Activated gamma-delta T cell treated with Interleukin-2 at 50 U/mL for 16 hours (primary cell): ENCODE measurements at places on chromosomes 5 and 9.
A peak's percentile ranks its signal among the peaks of the same experiment; 100 is the strongest.

GRCh38 chr5:35233601-35234000, 3.3 kb upstream of the PRLR start:
- no peak for DNase-seq

GRCh38 chr5:100768221-100768620, 134.9 kb downstream of the ST8SIA4 start:
- DNase-seq: no peak

- no peak for DNase-seq
Observed at GRCh38 chr9:90838581-90839154, 37.0 kb downstream of the SYK start.

- DNase-seq: no peak
Observed at GRCh38 chr5:7391814-7392692, 3.9 kb upstream of the ADCY2 start.

DNA sequence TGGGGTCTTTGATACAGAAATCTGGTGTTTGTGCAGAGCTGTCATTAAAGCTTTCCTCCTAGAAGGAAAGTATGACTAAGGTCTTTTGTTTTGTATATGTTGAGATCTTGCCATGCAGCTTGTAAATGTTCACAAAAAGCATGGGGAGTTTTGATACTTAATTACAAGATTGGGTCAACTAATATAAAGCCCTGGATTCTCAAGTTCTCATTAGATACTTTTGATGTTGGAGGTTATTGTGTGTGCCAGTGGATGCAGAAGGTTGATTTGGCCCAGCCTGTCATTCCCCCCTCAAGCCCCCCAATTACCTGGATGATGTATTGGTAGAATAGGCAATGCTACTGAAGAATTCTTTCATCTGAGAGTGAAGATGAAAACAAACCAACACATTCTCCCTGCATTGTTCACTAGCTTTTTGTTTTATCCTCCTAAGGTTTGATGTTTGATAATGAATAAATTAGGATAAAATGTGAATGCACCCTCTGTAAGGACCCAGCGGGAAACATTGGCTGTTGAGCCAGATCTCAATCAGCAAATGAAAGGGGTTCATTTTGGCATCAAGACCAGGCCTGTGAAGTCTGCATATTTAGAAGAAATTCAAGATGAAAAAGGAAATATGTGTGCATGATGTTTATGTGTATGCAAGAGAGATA, 61.9 kb upstream of the ADAMTS19 start:
- no peak for DNase-seq

DNA sequence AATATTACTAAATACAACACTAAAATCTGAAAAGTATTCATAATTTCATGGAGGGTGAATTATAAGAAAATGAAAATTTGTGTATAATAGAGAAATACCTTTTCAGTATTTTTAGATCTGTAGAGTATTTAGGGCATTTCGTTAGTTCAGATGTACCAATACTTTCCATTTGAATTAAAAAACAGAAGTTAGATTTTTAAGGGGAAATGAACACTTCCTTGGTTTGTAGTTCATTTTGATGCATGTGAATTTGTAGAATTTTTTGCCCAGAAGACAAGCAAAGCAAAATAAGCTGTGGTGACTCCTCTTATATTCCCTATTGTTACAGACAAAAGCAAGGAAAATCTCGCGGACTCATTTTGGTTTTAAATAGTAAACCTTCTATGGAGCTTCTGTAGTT, 209.0 kb upstream of the RPS23 start:
- DNase-seq: no peak

DNA sequence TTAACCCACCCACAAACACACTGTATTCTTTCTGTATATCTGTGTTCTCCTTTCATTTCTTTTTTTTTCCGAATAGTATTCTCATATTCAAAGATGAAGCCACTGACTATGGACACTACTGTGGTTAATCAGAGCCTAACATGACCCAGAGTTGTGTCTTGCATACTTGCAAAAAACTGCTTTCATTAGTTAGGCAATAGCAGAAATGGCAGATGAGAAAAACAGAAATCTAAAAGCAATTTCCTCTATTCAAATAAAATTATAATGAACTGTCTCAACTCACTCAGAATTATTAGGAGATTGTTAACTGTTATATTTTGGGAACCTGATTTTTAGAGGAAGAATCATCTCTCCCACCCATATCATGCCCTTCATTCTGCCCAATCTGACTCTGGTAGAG, 45.9 kb downstream of the FREM1 start:
- DNase-seq: no peak

GRCh38 chr5:176817369-176817840, 7.0 kb downstream of the UNC5A start:
- DNase-seq: no peak

- no peak for DNase-seq
Observed at GRCh38 chr9:96612105-96612965, 7.3 kb downstream of the CDC14B start.

DNA sequence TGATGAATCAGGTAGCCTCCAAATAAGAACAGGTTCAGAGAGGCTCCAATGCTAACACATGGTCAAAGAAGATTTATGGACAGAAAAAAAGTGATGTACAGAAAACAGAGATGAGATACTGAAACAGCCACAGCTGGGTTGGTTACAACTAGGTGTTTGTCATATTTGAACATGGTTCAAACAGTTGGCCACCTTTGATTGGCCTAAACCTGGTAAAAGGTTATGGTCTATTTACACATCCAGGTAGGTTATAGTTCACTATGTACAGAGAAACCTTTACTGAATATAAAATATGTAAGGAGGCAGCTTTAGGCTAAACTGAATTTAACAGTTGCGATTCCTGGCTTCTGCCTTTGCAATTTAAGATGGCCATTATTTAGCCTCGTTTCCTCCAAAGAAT, 134.0 kb upstream of the ZNF366 start:
- DNase-seq: no peak

DNA sequence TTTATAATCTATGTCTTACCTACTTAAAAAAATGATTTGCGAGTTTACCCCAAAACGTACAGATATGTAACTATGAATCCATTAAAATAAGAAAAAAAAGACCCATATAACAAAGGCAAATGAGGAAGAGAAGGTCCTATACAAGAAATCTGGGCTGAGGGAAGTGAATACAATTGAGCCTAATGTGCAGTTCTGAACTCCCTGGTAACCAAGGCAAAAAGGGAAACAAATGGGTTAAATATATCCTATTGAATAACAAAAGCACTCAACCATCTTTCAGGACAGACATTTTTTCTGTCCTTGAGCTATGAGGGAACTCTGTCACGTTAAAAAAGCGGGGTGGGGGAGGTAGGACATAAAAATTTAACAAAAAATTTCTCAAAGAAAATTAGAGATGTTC, 78.6 kb downstream of the PTPN3 start:
- no peak for DNase-seq

DNA sequence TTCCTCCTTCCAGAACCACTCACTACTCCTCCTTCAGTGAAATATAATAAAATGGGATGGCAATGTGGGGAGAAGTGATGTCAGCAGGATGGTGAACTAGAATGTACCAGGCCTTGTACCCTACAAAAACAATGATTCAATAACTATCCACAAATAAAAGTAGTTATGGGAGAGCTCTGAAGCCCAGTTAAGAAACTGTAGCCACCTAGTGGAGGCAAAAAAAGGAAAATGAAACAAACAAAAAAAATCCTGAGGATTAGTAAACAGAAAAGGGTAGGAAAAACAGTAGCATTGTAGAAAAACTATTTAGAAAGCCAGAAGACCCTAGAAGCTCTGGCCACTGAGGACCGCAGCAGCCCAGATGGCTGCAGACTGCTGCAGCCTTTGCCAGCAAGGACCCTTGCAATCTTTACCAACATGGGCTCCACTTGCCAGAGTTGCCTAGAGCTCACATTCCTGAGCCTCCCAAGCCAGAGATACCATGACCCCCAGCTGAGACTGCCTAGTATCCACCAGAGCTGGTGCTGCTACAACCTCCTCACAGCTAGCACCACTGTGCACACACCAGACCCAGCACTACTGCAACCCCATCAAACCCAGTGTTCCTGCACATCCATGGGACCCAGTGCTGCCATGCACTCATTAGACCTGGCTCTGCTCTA, 259.7 kb upstream of the MSX2 start:
- no peak for DNase-seq

DNA sequence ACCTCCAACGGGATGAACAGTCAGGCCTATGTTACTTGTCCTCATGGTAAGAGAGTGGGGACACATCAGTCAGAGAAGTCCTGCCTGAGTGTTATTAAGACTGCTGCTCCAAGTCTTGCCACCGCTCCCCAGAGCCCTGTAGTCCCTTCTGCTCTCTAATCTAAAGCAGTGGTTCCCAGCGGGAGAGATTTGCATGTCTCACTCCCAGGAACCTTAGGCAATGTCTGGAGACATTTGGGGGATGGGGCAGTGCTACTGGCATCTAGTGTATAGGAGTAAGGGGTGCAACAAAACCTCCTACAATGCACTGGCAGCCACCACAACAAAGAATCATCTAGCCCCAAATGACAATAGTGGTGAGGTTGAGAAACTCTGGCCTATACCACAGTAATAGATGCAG, 2.6 kb upstream of the SVEP1 start:
- no peak for DNase-seq

DNA sequence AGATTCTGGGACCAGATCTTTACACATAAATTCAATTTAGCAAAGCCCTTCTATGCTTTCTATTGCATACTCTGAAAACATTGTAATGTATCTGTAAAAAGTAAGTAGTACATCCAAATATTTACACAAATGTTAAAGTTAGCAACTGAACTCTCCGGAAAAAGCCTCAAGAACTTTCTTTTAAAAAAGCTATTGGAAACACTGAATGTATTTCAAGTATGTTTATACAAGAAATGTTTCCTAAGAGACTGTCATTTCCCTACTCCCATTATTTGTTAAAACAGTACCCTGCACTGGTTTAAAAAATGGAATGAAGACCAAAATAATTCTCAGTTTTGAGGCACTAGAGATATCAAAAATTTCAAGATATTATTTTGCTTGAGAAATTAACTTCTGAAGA, 44.8 kb upstream of the TRIM36 start:
- no peak for DNase-seq

- no peak for DNase-seq
Observed at GRCh38 chr5:179553875-179554274, 3.5 kb downstream of the RUFY1 start.

DNA sequence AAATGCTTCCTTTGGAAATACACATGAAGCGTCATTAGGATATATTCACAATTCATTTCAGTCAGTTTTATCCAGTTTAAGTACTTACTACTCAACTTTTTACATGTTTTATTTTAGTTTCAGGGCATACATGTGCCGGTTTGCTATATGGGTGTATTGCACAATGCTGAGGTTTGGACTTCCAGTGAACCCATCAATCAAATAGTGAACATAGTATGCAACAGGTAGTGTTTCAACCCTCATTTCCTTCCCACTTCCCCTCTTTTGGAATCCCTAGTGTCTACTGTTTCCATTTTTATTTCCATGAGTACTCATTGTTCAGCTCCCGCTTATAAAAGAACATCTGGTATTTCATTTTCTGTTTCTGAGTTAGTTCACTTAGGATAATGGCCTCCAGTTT, 74.7 kb downstream of the TMEM161B start:
- no peak for DNase-seq

GRCh38 chr5:170279459-170279817, 18.1 kb downstream of the LCP2 start:
- no peak for DNase-seq

GRCh38 chr5:116448870-116449427, 125.7 kb downstream of the SEMA6A start:
- DNase-seq: no peak

GRCh38 chr5:151157426-151158286, at the start of gene ANXA6:
ANXA6 (minus strand) TSS chr5:151157779; CDS start chr5:151147901, 9,878 bp downstream.
- peak; percentile 56 for DNase-seq

DNA sequence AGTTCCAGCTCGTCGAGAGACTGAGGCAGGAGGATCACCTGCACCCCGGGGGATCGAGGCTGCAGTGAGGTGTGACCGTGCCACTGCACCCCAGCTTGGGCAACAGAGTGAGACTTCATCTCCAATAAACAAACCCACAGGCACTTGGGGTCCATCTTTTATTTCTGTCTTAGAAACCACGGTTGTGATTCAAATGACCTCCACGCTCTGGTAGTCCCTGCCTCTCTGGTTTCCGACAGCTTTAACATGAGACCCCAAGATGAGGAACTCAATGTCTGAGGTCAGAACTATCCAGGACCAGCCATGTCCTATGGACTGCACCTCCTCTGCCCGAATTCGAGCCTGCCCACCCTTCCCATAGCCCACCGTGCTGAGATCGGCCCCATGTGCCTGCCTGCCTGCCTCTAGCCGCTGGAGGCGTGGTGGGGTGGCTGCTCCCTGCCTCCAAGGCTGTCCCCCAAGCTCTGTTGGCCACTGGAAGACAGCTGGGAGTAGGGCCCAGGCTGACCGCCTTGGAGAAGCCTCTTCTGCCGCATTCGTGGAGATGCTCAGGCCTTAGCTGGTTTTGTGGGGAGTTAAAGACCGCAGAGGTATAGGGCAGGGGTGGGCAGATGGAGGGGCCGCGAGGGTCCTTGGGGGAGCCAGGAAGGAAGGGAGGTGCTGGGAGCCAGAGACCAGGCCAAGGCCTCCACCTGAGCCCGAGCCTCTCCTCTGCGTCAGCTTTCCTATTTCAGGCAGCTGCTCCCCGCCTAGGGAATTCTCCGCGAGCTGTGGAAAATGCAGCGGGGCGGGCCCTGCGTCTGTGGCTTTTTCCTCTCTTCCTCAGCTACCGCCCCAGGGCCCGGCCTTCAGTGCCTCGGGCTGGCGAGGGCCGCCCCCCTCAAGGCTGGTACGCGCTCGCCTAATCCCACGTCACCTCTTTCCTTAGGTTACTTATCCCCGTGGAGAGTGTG, 6.9 kb upstream of the WDR5 start:
- no peak for DNase-seq
